ENCODE measurements at places on chromosomes 12 and 14.

DNA sequence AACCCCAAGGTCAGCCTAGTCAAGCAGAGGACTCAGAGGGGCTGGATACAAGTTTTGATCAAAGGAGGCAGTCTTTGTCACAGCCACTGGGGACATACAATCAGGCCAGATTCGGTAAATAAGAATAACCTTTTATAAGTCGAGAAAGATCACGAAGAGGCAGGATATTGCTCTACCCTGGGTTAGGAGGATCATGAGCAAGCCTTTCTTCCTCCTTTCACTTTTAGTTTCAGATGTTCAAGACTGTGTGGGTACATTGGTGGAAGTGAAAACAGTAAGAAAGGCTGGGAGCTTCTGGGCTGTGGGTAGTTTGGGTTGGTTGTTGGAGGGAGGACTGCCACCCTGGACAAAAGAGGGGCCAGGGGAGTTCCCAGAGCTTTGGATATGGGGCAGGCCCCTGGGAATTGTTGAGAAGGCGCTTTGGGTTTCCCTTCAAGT is 127.7 kb downstream of the SNAPC1 start:
- no peak for DNase-seq

GRCh38 chr12:128903236-128903635 is 50.0 kb downstream of the GLT1D1 start:
- DNase-seq = no peak

- no peak for DNase-seq
Observed at GRCh38 chr12:4353785-4354208, 25.7 kb downstream of the FGF23 start.

- no peak for DNase-seq
Observed at GRCh38 chr14:23827100-23827892, 126.3 kb upstream of the DHRS4 start.

DNA sequence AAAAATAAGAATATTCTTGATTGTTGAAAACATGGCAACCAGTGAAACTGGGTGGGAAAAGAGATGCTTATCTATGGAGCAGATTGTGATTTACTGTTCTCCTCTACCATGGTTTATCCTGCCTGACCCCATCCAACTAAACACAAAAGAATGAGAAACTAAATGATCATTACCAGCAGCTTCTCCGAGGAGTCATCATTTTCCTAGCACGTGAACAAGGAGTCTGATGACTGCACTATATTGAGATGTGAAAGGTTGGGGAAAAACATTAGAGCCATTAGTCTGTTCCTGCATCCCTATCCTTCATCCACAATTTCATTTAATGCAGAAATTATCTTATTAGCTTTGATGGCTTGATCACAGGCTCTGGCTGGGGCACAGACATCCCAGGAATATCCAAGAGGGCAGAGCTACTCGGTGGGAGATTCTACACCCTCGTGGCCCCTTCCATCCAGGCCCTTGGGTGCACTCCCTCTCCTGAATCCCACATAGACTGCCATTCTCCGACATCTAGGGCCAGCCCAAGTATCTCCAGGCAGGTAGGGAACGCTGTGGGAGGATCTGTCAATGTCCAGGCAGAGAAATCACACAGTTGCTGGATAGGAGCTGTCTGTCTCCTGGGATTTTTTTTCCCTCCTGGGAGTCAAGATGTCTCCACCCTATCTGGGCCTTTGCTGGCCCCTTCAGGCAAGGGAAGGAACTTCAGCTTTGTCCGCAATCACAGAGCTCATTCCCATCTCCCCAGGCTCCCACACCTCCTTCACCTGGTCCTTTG is 43.3 kb upstream of the DHRS4 start:
- DNase-seq = no peak

DNA sequence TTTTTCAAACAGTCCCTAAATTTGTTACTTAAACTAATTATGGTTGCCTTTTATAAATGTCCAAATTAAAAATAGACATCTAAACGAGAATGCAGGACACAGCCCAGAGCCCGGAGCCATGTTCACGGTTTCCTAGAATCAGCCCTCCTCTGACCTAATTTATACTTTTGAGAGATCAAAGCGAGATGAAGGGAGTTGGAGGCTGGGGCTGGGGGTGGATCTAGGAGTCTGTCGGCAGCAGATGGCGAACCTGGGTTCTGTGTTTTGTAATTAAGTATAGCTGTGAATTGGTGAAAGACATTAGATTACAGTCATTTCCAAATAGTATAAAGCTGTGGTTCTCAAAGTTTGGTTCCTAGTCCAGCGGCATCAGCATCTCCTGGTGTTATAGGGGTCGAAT is 210.1 kb downstream of the SLC41A2 start:
- no peak for DNase-seq
